ENCODE measurements at places on chromosomes 2 and 18.

DNA sequence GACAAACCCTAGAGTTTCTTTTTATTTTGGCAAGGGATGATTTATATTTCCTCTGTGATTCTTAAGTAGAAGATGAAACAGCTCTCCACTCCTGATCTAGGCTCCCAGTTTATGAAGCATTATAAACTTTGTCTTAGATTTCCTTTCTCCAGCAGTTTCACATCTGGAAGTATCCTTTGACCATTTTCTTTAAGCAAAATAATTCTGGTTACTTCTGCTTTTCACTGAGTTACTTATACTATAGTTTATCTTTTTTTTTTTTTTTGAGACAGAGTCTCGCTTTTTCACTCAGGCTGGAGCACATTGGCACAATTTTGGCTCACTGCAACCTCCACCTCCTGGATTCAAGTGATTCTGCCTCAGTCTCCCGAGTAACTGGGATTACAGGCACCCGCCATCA is 45.5 kb downstream of the KCMF1 start:
- DNase-seq: no peak

DNA sequence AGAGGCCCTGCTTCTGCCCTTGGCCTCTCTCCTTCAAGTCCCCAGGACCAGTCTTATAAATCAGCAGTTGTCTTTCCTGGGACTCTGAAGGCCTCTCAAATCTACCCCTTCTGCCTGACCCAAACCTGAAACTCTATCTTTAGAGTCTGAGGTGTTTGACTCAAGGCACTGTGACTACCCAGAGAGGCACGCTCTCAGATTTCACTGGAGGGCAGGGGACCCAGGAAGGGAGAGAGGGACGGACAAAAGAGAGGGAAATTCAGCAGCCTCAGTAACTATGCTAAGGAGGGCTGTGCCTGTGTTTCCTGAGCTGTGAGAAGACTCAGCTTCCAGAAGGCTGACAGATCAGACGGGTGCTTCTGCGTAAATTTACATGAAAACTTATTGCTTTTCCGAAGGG is 217.8 kb downstream of the HAUS1 start:
- DNase-seq: no peak

- no peak for DNase-seq
Measured at GRCh38 chr2:46485002-46485401, 5.6 kb downstream of the TMEM247 start.

- no peak for DNase-seq
Measured at GRCh38 chr2:168565512-168565911, 109.4 kb downstream of the CERS6 start.

DNA sequence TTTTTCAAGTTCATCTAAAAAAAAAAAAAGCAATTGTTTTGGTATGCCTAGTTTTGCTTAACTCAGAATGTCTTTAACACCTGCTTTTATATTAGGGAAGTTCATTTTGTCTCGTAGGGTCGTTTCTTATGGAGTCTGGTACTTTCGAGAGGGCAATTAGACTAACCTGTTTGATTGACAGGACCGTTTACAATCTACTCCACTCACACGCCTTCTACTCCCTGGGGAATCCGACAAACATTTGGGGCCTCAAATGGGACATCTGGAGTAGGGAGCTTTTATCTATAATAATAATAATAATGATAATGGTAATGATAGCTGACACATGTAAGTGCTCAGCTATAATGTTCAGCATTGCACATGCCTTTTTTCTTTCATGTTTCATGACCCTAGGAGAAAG is 261.6 kb upstream of the RASGRP3 start:
- DNase-seq: no peak

Data from CD4-positive, alpha-beta T cell treated with Interleukin-15 for 1 hour (primary cell).